NCI-H2171 (cell line): ENCODE measurements at places on chromosomes 5 and 9.

- DNase-seq: no peak
These were observed 23.0 kb downstream of the SMIM15 start for GRCh38 chr5:61139094-61139873.

- DNase-seq: no peak
These were observed 55.3 kb downstream of the RPS23 start for GRCh38 chr5:82222597-82223574.

GRCh38 chr9:78565481-78565880, 268.6 kb downstream of the PSAT1 start:
- DNase-seq: no peak

DNA sequence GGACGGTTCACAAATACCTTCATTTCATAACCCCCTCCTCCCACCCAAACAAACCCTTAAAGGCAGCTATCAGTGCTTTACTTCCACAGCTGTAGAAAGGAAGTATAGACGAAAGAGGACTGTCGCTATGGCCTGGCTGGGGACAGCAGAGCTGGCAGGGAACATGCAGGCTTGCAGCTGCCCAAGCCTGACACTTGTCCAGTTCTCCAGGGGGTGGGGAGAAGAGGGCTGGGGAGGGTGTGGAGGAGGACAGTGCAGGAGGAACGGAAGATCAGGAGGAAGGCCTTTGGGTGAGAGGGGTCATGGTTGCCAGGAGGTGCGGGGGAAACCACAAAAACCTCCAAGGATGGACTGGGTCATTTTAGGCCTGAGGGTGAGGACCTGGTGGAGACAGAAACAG, 25.9 kb downstream of the ARPC5L start:
- DNase-seq: no peak

- no peak for DNase-seq
These were observed 259.4 kb downstream of the AUH start for GRCh38 chr9:91102269-91102668.

GRCh38 chr9:77710316-77710715, 62.2 kb upstream of the GNA14 start:
- no peak for DNase-seq

DNA sequence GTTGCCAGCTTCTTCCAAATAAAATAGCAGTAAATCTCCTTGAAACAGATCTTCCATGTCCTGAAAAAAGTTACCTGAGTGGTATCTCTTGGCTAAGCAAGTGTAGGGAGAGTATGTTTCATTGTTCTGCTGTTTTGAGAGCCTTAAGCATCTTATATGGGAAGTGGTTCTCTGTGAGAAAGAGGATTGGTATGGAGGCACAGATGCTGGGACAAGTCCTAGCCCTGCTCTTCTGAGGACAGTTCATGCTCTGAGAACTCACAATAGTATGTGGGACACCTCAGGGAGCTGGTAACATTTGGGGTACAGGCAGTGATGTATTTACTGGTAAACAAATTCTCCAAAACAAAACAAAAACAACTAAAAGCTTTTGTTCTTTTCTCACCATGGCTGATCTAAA, 2.0 kb downstream of the PPP3R2 start:
- DNase-seq: no peak

- no peak for DNase-seq
These were observed 206.3 kb downstream of the BNC2 start for GRCh38 chr9:16664211-16664610.
